ENCODE measurements at places on chromosomes 3 and 15.

DNA sequence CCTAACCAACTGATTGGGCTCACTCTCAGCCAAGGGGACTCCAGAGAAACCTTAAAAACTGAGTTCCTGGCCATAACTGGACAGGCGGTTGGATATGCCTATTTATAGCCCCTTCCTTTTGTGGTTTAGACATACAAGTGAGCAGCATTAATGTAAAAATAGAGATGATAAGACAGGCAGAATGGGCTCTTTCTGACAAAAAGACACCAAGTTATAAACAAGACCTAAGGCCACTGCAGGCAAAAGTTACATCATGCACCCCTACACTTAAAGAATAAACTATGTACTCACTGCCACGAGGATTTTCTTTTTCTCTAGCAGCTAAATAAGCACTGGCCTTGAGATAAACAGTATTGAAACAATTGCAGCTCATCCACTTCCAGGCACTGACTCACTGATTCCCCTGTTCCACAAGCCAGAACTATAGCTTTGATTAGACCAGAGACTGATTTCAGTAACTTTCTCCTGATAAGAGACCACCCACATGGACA is 30.1 kb downstream of the SUCNR1 start:
- DNase-seq, result no peak

DNA sequence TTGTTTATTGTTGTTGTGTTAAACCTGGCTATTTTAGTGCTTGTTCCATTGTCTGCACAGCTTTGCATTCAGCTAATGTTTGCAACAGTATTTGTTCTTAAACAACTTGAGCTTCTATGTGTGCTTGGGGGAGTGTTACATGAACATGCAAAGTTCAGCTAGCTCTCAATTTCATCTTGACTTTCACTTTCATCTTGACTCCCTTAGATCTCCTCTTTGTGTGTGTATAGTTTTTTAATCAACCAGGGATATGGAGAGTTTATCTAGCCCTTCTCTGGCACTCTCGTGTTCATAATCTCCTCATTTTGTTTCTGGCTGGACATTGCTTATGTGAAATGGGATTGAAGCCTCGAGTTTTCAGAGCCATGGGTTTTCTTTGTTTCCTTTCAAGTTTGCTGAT is 212.4 kb upstream of the ZBTB20 start:
- DNase-seq, result no peak

GRCh38 chr3:64095802-64096201 is 72.5 kb upstream of the PSMD6 start:
- DNase-seq, result no peak

DNA sequence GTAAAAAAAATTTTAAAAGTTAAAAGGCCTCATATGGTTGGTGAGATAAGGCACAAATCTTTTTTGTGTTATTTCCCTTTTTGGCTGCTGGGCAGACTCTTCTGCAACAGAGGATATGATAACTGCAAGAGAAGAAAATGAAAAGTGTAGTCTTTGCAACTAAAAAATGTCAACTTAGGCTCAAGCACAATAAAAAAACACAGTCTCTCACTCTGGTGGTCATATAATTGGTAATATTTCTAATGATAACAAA is 15.4 kb downstream of the COMMD2 start:
- DNase-seq, result no peak

DNA sequence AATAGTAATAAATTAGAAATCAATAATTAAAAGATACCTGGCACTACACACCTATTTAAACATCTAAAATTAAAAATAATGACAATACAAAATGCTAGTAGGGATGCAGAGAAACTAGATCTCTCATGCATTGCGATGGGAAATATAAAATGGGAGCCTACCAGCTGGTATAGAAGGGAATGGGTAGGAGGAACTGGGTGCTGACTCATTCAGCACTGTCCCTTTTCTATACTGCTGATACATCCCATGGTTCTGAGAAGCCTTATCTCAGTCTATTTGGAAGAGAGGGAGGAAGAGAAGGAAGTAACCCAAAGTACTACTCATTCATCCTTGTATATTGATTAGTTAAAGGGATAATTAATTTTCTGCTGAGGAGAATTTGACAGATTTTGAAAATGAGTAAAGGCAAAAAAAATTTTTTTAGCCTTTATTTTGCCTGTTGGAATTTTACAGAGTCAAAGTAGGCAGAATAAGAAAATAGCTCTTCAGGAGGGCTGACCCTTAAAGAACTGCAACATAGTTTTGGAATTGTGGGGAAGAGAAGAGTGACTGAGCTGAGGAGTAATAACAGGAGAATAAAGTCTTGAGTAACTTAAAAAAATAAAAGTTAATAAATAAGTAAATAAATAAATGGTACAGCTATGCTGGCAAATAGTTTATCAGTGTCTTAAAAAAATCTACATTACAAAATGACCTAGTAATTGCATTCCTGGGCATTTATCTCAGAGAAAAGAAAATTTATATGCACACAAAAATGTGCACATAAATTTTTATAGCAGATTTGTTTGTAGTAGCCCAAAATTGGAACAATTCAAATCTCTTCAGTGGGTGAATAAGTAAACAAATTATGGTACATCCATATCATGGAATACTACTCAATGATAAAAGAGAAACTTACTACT is 15.3 kb upstream of the BHLHE40 start:
- no peak for DNase-seq

Data from stimulated activated CD8-positive, alpha-beta memory T cell treated with anti-CD3 and anti-CD28 coated beads, Interleukin-7, amount 100 ng/mL, for 1 hour (primary cell).